Mucosa of descending colon (tissue), 3 donors: ENCODE measurements at places on chromosomes 7 and 10.

- DNase-seq: no peak
Measured at GRCh38 chr10:111265341-111265740, 188.5 kb downstream of the ADRA2A start.

GRCh38 chr10:70695241-70696030 is 23.1 kb downstream of the ADAMTS14 start:
- no peak for DNase-seq

GRCh38 chr10:2734603-2735002 is 332.7 kb upstream of the PFKP start:
- DNase-seq: no peak

DNA sequence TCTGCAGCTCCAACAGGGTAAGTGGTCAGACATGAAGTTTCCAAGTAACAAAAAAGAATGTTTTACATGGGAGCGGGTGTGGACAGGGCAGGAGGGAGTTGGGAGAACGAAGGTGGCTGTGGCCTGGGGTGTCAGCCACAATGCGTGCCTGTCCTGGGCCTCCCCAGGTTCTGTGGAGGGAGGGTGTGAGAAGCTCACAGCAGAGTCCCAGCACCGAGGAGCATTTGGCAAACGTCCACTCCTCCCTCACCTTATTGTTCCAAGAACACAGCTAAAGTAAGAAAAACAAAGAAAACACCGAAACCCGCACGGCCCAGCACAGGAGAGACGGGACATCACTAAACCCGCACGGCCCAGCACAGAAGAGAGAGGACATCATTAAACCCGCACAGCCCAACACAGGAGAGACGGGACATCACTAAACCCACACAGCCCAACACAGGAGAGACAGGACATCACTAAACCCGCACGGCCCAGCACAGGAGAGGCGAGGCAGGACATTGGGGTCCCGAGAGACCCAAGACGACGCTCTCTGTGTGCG is 226.4 kb downstream of the MAD1L1 start:
- DNase-seq: peak; percentile 27

- DNase-seq: no peak
Measured at GRCh38 chr10:14692344-14693076, 82.2 kb downstream of the FAM107B start.

DNA sequence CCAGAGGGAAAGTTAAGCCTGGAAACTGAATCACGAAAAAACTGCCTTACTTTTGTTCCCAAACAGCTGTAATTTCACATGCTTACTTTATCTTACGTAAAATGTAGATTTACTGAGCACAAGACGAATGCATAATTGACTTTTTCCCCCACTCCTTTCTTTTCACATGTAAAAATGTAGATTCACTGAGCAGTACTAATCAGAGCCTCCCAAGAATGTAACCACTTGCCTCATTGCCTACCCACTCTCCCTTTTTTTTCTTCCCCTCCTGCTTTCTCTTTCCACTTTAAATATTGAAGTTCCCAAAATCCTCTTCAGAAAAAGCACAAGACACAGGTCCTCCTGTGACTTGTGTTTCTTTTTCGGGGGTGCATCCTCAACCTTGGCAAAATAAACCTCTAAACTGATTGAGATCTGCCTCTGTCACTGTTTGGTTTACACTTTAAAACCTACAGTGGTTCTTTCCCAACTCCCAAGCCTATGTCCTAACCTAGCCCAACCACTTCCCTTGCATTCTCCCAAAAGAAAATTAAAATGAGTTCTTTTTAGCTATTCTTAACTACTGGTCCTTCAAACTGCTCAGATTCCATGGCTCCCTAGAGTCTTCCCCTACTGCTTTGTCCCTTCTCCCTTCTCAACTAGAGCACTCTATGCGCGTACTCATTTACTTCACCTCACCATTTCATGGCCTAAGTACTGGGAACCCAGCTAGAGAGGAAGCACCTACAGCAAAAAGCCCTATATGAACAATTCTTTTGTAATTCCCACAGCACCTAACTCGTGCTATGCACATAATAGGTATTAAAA is 236.6 kb upstream of the MKLN1 start:
- no peak for DNase-seq

- no peak for DNase-seq
Measured at GRCh38 chr7:134315679-134316538, 821 bp downstream of the SLC35B4 start.

DNA sequence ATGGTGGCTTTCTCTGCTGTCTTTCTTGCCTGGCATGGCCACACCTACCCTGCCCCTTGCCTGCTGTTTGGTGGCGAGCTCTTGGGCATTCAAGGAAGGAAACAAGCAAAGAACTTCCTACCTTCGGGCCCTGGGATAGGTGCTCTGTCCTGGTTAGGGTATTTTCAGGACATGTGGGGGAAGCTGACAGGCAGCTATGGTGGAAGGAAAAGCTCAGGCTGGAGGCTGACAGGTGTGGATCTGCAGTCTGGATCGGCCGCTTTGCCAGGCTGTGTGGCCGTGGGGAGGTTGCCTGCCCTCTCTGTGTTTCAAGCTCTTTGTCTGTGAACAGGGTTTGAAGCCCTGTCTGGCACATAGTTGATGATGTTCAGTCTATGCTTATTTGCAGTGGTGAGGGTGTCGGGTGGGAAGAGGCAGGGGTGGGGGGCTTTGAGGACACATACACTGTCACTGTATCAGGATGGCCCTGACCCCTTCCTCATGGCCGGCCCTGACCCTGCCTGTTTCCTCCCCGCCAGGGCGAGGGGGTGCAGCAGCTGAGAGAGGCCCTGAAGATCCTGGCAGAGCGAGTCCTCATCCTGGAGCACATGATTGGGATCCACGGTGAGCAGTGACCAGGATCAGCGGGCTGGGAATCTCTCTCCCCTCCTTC is 73.7 kb downstream of the MYL10 start:
- DNase-seq: no peak
